ENCODE measurements at places on chromosomes 1 and 21. TPM values are rescaled to one million over a fixed set of nuclear protein-coding genes. Genes with fewer than 3 reads are reported as not detected.

The ACKR1 gene
- not detected for total RNA-seq

The ERVH48-1 gene
- total RNA-seq = not detected

The TAL1 gene
- total RNA-seq = not detected

The EPHB2 gene
- 47.0 TPM for total RNA-seq

The TBX19 gene
- total RNA-seq = 0.86 TPM

The ARHGAP29 gene
- 20.2 TPM for total RNA-seq

The ETV3L gene
- total RNA-seq = not detected

The EFCAB14 gene
- 28.7 TPM for total RNA-seq

The TEX38 gene
- not detected for total RNA-seq

The PTGER3 gene
- total RNA-seq = not detected

The DIP2A gene
- total RNA-seq = 10.9 TPM

The EXO1 gene
- total RNA-seq = 33.7 TPM

The CELA3B gene
- total RNA-seq = not detected

The GNG4 gene
- total RNA-seq = 19.4 TPM

The SYPL2 gene
- total RNA-seq = 0.10 TPM

The PDC gene
- not detected for total RNA-seq

The LEFTY2 gene
- 0.09 TPM for total RNA-seq

The USH2A gene
- not detected for total RNA-seq

The KLHDC7A gene
- total RNA-seq = 1.4 TPM

The HMGCS2 gene
- not detected for total RNA-seq

The FCGR3B gene
- total RNA-seq = not detected

The SUSD4 gene
- 0.38 TPM for total RNA-seq

The PGLYRP3 gene
- not detected for total RNA-seq

The FAM163A gene
- total RNA-seq = not detected

The DUSP10 gene
- 2.6 TPM for total RNA-seq

The SLC6A17 gene
- total RNA-seq = 5.8 TPM

The SRM gene
- total RNA-seq = 140 TPM

The SPTA1 gene
- not detected for total RNA-seq

The SPRR1A gene
- total RNA-seq = not detected

The SLC16A4 gene
- total RNA-seq = 41.1 TPM

The SPRR2A gene
- not detected for total RNA-seq

The AMY1C gene
- not detected for total RNA-seq

The BRDT gene
- not detected for total RNA-seq

The JAM2 gene
- total RNA-seq = not detected

The ANKRD34A gene
- total RNA-seq = 0.23 TPM

The CD1B gene
- total RNA-seq = not detected

The PLA2G2C gene
- total RNA-seq = not detected

The B3GALT2 gene
- total RNA-seq = not detected

The TTC34 gene
- total RNA-seq = 0.05 TPM

The RGS16 gene
- total RNA-seq = 0.32 TPM

The CYP4A11 gene
- total RNA-seq = not detected

The MYBPHL gene
- total RNA-seq = not detected

The GPATCH2 gene
- total RNA-seq = 10.3 TPM

The B3GALT5 gene
- total RNA-seq = 0.32 TPM

The LIPI gene
- total RNA-seq = not detected

The RGS7 gene
- total RNA-seq = 0.03 TPM

The C1orf210 gene
- not detected for total RNA-seq

Measured in A549 treated with DMSO at 1 μM for 4 hours (cell line).